ENCODE measurements at places on chromosomes 4 and X. TPM values are rescaled to one million over a fixed set of nuclear protein-coding genes. Genes with fewer than 3 reads are reported as not detected.

DNA sequence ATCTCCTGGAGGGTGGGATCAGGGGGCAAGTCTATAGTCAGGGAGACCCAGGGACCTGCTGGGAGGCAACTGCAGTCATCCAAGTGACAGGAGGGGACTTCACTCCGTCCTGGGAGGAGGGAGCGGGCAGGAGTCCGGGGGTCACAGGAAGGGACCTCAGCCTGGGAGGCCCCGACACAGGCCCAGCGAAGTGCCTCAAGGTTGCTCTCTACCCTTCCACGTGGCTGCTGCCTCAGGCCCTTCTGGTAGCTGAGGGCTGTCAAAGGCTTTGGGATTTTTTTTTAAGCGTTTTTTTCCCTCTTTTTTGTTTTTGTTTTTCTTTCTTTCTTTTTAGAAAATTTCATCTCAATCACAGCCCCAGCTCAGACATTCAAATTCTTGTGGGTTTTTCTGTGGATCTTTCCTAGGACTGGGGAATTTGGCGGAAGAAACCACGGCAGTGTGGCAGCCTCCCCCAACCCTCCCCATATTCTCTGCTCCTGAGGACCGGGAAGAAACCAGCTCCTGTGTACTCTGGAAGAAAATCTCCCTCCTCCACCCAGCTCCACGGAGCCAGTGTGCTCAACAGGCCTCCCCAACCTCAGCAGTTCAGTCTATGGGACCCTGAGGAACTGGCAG is 1.4 kb upstream of the HAUS7 start:
- no peaks in the 10 kb centered on the region for H3K4me1 ChIP-seq
- DNase-seq = no peak
- H3K27me3 ChIP-seq = peaks cover 15% of the 10 kb centered on the region

DNA sequence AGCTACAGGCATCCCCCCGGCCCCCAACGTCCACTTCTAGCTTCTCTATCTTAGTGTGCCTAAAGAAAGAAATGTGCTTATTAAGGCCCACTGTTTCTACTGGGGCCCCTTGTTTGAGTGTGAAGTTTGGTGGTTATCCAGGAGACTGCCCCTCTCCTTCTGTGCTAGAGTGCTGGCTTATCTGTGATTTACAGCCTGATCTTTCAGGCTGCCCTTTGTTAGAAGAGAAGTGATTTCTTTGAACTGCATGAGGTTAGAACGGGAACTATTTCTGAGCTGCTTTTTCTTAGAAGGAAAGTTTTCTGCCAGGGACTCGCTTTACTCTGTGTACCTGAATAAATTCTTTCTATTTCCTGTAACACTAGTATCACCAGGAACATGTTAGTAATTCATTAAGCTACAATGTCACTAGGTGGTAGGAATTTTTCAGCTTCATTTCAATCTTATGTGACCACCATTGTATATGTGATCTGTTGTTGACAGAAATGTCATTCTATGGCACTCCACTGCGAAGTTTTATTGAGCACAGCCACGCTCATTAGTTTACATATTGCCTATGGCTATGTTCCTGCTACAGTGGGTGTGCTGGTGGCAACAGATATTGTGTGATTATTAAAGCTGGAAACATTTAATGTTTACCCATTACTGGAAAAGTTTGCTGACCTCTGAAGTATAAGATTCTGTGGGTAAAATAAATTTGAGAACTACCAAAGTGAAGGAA is 193.8 kb upstream of the CXorf51B start:
- no peak for DNase-seq
- H3K4me1 ChIP-seq = no peaks in the 10 kb centered on the region
- H3K36me3 ChIP-seq = no peaks in the 10 kb centered on the region
- no peak overlapping the region for H3K27ac ChIP-seq

DNA sequence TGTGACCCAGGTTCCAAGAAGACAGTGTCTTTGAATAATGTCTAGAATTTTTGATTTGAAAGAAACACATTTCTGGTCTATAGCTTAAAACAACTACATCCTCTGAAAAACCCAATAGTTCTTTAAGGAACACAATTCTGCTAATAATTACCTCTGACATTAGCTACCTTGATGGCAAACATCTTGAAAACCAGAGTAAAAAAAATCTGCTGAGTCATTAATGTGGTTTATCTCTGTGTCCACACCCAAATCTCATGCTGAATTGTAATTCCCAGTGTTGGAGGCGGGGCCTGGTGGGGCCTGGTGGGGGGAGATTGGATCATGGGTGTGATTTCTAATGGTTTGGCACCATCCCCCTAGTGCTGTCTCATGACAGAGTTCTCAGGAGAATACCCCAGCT is 1233.8 kb downstream of the NLGN4X start:
- H3K27ac ChIP-seq = no peak overlapping the region
- no peaks in the 10 kb centered on the region for H3K4me1 ChIP-seq
- DNase-seq = no peak
- H3K36me3 ChIP-seq = no peaks in the 10 kb centered on the region
- no peak overlapping the region for H3K4me3 ChIP-seq

- peaks cover 38% of the 10 kb centered on the region for H3K4me1 ChIP-seq
- H3K27me3 ChIP-seq = no peaks in the 10 kb centered on the region
- 0 out of 2 replicates have a peak overlapping the region, but pooled peaks have one; percentile 32 for H3K27ac ChIP-seq
- H3K4me3 ChIP-seq = no peak overlapping the region
- no peaks in the 10 kb centered on the region for H3K36me3 ChIP-seq
- no peak for DNase-seq
Observed at GRCh38 chrX:133380711-133381619, 34.3 kb downstream of the GPC4 start.

The RNF212 gene
- 11.8 TPM for total RNA-seq

The TTC29 gene
- 0.12 TPM for total RNA-seq

The PARM1 gene
- total RNA-seq = 9.4 TPM

The SPP1 gene
- total RNA-seq = 43.1 TPM

The SLC9B1 gene
- 0.62 TPM for total RNA-seq

The GUCY1A1 gene
- not detected for total RNA-seq

The LINC00632 gene
- 23.5 TPM for total RNA-seq

The LEF1 gene
- total RNA-seq = 0.73 TPM
